Caudate nucleus (tissue), 63 donors: ENCODE measurements at places on chromosomes 4 and X.

GRCh38 chr4:38109896-38110295, 149.7 kb downstream of the PTTG2 start:
- no peak for DNase-seq

- peak; percentile 11 for DNase-seq
These were observed 113.7 kb upstream of the TSPAN5 start for GRCh38 chr4:98771959-98772632.

DNA sequence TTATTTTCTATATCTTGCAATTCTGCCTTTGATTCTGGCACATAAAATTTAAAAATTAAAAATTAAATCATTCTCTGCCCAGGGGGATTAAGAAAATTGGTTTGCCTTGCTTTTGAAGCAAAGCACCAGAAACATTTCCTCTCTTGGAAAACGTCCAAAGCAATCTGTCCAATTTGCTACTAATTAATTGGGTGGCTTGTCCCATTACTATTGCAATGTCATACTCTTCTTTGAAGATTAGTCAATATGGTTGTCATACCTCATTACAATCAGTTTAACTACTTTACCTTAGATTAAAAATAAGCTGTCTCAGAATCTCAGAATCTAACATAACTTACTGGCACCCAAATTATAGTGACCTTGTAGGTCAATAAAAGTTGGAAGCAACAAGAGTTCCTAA, 208.8 kb downstream of the TMA16 start:
- DNase-seq, result no peak

DNA sequence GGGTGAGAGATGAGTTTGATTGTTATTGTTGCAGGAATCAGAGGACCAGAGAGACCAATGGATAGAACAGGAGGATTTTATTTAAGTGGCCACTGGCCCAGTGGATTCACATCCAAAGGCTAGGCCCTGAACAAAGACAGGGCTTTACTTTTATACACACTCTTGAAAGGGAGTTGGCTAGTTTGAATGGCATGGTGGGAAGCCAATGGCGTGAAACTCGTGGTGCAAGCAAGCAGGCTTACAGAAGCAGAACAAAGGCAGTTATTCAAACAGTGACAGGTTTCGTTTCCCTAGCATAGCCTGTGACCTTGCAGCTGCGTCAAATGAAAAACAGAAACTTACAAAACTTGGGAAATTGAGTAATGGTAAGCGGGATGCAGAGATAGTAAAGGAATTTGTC, 110.2 kb upstream of the PRDX4 start:
- DNase-seq, result no peak

DNA sequence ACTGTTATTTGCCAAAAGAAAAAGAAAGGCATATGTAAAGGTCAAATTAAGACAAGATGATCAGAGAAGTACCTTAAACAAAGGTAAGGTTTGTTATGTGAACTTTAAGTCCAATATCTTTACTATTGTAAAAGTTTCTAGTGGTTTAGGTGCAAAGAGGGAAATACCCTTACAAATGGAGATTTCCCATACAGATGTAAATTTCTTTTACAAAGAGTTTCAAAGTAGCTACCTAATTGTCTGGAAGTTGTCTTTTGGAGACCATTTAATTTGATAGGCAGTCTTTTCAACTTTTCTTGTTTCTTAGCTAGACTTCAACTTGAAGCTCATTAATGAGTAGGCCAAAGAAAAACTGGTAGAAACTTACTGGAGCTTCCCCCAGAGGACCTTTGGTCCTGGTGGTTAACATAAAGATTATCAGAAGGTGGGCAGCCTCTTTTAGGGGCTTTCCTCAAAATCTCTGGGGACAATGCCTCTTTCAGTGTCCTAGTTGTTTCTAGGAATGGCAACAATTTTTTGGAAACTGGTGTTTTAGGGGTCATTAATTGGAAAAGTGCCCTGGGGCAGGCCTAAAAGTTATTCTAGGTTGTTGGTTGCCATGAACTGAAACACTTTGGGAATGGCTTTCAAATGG, 297.3 kb downstream of the GUCY2F start:
- DNase-seq, result no peak

DNA sequence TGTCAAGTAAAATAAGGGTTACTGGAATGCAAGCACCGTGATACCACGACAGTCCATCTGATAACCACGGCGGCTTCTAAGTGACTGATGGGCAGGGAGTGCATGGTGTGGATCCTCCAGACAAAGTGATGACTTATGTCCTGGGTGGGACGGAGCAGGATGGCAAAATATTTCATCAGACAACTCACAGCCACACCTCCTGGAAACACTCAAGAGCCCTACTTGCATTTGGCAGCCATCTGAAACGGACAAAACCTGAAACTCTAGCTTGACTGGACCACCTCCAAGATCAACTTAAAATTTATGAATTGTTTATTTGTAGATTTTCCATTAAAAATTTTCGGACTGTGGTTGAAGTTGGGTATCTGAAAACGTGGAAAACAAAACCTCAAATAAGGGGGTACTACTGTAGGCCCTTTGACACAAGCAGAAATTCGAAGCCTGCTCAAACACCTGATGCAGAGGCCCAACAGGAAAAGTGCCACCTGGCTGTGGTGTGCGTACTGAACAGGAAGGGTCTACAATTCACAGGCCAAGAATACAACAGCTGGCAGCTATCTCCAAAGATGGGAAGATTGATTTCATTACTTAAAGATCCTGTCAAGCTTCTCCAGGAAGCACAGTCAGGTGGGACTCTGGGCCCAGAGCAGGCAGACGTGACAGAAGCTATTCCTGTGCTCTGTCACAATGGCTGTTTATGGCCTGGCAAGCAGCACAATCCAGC, 26.0 kb downstream of the LRIT3 start:
- DNase-seq, result no peak

DNA sequence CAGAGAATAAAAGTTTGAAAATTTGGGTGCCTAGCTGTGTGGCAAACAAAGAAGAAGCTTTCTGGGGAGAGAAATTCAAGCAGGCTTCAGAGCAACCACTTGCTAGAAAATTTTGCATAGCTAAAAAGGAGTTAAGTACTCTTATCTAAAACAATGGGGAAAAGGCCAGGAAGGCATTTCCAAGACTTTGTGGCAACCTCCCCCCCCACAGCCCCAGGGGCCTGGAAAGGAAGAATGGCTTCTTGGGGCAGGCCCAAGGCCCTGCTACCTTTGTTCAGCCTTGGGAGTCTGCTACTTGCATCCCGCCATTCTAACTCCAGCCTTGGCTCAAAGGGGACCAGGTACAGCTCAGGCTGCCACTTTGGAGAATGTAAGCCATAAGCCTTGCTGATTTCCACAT, 102.2 kb downstream of the PTCHD1 start:
- DNase-seq, result no peak

DNA sequence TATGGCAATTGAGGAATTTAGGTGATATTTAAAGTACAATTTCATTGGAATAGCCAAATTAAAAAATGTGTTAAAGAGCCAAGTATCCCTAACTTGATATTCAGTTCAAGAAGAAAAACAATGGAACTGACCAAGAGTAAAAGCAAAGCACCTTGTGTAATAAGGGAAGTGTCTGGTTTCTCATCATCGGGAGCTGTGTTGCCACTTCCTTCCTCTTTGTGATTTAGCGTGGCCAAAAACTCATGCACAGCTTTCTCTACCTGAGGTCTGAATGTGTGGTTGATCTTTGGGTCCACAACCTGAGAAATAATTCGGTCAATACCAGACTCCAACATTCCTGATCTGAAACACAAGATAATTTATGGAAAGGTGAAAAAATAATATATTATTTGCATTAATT, 12.4 kb downstream of the BOD1L1 start:
- DNase-seq, result no peak

DNA sequence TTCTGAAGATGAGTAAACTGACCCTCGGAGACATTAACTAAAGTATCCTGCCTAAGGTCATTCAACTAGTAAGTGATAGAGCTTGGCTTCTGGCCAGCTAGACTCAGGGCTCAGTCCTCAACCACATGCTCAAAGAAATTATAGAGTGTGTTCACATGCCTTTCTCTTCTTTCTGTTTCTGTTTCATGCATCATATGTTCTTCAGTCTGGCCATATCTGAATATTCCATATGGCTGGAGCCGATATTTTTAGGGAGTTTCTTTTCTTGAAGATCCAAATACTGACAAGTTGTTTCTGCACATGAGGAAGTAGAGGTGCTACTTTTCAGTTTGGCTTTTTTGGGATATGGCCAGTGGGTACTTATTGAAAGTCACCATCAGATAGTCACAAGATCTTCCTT, 44.9 kb downstream of the MMRN1 start:
- DNase-seq, result no peak

DNA sequence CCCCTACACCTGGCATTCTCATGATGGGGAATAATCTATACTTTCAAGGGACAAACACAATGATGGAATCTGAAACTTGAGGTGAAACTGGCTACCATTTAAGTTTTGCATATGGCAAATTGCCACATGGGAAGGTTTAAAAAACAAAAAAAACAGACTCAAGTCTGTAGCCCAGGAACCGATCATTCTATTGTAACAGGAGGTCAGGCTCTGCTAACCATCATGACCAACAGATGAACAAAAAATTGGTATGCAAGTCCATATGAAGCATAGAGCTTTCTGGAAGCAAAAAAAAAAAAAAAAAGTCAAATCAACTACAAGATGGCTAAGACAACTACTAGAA, 594.3 kb upstream of the DIPK2B start:
- no peak for DNase-seq

GRCh38 chr4:90906239-90906638, 779.0 kb downstream of the CCSER1 start:
- DNase-seq, result no peak

DNA sequence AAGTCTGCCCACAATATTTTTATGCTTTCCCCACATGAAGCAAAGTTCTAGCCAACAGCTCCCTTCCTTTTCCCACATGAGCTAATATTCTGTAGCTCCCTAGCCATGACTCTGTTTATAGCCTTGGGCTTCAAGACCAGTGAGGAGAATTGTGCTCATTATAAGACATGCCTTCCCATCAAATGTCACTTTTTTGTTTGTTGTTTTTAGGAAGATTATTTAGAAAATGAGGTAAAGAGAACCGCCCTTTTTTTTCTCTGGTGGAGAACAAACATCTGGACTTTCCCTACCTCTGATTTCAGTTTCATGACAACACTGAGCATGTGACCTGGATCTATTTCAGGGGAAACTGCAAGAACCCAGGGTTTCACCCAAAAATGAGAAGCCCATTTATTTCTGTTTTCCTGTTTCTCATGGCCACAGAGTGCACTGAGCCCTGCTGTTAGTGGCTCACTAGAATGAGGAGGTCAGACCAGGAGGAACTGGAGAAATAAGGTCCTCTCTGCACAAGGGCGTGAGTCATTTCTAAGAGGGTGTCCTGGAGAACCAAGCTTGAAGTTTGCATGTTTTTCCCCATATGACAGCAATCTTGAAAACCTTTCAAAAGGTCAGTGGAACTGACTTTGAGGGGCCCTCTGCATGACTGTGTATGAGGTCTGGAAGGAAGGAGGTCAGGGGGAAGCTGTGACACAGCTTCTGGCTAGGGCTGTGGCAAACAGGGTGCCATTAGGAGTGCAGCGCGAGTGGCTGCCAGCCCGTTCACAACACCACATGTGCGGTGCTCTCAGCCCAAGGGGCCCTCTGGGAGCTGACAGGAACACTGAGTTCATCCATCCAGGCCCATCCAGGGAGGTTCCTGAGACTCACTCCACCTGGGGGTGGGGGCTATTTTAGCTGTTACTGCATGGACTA, 55.2 kb downstream of the CHST7 start:
- no peak for DNase-seq

- DNase-seq, result no peak
These were observed 24.6 kb downstream of the CFAP299 start for GRCh38 chr4:80360084-80360483.

DNA sequence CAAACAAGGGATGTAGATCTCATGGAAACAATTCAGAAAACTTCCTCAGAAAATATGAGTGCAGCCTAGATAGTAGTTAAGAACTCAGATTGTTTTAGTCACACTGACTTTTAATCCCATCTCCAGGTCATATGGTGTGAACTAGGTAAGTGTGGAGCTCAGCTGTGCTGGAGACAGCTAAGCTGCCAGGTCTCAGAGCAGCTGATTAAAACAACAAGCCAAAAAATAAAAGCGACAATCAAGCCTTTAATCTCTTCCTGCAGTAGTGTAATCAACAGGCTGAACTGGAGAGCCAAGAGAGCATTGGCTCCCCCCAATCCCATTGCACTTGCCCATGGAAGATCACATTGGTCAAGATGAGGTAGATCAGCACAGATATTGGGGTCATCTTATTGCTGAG, 98.3 kb upstream of the ATOH1 start:
- DNase-seq, result no peak

DNA sequence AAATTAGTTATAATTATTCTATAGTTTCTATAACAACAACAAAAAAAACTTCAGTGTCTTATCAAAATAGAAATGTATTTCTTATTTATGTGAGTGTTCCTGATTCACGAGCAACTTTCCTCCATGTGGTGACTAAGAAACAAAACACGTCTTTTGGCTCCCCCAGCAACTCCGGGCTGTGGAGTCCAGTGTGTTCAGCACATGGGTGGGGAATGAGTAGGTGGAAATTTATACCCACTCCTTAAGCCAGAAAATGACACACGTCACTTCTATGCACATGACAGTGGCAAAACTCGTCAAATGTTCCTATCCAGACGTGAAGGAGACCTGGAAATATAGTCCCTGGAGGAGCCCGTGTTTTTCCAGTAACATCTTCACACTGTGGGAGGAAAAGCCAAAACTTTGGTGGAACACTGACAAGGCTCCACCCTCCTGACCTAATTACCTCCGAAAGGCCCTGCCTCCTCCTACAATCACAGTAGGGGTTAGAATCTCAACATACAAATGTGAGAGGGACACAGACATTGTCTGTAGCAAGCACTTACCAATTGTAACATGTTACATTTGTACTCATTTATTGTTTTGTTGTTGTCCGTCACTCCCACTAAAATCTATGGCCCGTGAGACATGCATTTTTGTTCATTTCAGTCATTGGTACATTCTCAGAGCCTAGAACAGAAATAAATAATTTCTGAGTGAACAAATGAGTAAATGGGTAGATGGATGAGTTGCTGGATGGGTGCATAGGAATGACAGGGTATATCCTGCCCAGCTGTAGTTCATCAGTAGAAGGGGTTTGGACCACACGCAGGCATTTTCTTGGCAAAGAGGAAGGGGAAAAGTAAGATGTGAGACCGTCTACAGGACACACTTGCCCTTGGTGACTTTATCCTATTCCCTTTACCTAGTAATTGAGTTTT, 605.8 kb upstream of the TENM3 start:
- DNase-seq, result no peak

- DNase-seq, result no peak
These were observed 31.0 kb upstream of the FAT4 start for GRCh38 chr4:125283707-125284279.

DNA sequence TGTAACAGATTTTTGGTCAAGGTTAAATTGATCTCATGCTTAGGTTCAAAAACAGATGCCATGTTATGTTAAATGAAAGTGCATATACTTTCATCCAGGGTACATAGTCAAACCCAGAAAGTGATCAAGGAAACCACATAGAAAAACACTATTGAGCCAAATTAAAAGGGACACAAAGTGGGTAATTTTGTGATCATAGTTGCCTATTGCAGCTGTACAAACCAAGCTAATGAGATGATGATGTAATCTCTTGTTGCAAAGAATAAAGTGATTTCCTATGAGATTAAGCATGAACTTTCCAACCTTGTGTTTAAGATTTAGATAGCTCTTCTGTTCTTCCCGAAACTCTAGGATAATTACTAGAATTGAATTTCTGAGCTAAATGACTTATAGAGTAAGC, 20.2 kb upstream of the LIMCH1 start:
- DNase-seq, result no peak
